ENCODE measurements at places on chromosomes 13 and 19.

- DNase-seq: no peak
Observed at GRCh38 chr13:85729296-85729695, 69.9 kb downstream of the SLITRK6 start.

- no peak for DNase-seq
Observed at GRCh38 chr19:441213-441836, 19.5 kb downstream of the SHC2 start.

GRCh38 chr19:34644991-34645461 lies 31.9 kb downstream of the SCGB2B2 start:
- no peak for DNase-seq

- no peak for DNase-seq
Observed at GRCh38 chr13:99556867-99557443, 55.7 kb downstream of the TM9SF2 start.

DNA sequence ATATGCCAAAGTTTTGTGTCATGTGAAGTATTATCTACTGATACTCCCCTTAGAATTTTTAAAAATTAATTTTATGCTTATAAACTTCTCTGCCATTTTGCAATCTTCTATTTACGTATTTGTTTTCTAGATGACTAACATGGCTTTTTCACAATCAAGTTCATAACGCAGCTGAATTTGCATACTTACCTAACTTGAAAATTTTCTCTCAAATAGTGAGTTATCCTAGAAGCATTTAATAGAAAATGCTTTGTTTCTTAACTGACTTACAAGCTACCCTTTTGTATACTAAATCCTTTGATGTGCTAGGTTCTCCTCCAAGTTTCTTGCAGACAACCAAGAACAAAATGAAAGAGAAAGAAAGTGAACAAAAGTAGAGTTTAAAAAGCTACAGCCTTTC lies 683.5 kb downstream of the LIG4 start:
- no peak for DNase-seq

GRCh38 chr13:113589961-113590339 lies 5.4 kb downstream of the TFDP1 start:
- DNase-seq: no peak

GRCh38 chr19:46976845-46977320 lies 42.8 kb upstream of the NPAS1 start:
- DNase-seq: no peak

DNA sequence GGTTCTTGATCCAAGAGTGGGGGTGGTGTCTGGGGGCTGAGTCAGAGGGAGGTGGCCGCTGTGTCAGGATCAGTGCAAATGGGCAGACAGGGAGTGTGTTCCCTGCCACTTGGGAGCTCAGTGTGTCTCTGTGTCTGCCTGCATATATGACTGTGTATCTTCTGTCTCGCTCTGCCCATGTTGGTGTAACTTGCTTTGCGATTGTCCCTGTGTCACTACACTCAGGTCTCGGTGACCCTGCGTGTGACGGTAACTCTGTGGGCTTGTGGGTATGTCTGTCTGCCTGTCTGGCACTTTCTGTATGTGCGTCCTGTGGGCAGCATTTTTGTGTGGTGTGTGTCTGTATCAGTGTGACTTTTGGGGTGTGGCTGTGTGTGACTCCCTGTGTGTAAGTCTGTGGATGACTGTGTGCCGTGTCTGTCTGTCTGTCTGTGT lies 8.2 kb upstream of the ERFL start:
- no peak for DNase-seq

GRCh38 chr13:78341032-78341431 lies 262.3 kb downstream of the POU4F1 start:
- DNase-seq: no peak

GRCh38 chr13:106867249-106867648 lies 299.3 kb upstream of the ARGLU1 start:
- no peak for DNase-seq

GRCh38 chr13:99605420-99606323 lies 104.4 kb downstream of the TM9SF2 start:
- DNase-seq: peak; percentile 81

GRCh38 chr13:35470671-35471661 lies 5.5 kb downstream of the MAB21L1 start:
- no peak for DNase-seq

GRCh38 chr13:39315796-39316195 lies 277.5 kb downstream of the NHLRC3 start:
- DNase-seq: no peak

- no peak for DNase-seq
Observed at GRCh38 chr13:113839536-113840204, 24.2 kb downstream of the GAS6 start.

DNA sequence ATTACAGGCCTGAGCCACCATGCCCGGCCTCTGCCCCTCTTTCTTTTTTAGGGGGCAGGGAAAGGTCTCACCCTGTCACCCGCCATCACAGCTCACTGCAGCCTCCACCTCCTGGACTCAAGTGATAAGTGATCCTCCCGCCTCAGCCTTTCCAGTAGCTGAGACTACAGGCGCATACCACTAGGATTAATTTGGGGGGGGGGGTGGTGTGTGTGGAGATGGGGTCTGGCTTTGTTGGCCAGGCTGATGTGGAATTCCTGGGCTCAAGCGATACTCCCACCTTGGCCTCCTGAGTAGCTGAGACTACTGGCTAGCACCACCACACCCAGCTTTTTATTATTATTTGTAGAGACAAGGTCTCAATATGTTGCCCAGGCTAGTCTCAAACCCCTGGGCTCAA lies 4.2 kb downstream of the APOE start:
- no peak for DNase-seq

DNA sequence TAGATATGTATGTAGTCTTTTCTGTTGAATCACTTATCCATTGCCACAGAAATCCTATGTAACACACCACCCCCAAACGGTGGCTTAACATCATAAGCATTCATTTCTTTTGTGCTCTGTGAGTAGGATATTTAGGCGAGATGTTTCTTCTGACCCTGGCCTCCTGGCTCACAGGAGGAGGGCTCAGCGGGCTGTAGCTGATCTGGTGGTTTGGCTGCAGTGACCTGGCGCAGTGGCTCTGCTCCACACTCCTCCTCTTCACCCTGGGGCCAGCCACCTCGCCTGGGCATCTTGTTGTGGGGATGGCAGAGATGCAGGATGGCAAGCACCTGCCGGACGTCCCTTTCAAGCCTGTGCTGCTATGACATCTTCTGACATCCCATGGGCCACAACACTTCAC lies 147.1 kb upstream of the IRS2 start:
- DNase-seq: no peak

GRCh38 chr19:49681830-49682229 lies 4.8 kb downstream of the PRMT1 start:
- DNase-seq: no peak

- DNase-seq: no peak
Observed at GRCh38 chr13:30856005-30856790, 49.9 kb upstream of the MEDAG start.

DNA sequence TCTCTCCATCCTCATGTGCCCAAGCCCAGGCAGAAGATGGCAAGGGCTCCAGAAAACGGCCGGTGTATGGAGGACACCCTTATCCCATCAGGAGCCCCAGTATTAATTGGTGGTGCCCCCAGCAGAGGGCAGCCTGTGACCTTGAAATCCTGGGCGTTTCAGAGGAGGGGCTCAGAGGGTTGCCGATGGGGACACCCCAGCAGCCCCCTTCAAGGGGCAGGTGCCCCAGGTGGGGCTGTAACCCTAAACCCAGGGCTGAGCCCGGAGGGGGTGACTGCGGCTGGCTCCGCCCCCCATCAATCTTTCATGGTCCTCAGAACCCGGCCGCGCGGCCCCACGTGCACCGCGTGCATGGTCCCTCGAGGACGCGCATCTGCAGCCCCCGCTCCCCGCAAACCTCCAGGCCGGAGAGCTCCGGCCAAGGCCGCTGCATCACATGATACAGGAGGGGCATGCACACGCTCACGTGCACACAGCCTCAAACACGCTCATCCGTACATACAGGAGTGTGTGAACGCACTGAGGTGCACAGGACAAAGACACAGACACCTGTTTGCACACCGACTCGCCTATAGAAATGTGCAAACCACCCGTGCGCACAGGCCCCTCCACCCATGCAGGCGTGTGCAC lies 949 bp downstream of the RAB3A start:
- DNase-seq: no peak

DNA sequence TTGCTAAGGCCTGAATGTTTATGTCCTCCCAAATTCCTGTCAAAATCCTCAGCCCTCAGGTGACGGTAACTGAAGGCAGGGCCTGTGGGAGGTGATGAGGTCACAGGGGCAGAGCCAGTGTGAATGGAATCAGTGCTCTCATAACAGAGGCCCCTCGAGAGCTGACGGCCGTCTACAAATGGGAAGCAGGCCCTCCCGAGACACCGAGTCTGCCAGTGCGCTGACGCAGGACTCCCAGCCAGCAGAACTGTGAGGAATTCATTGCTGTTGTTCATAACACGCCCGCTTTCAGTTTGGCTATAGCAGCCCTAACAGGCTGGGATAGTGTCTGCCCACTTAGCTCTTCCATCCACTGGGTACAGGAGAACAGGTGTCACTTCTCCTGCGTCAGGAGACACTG lies 41.2 kb downstream of the CARS2 start:
- DNase-seq: no peak

DNA sequence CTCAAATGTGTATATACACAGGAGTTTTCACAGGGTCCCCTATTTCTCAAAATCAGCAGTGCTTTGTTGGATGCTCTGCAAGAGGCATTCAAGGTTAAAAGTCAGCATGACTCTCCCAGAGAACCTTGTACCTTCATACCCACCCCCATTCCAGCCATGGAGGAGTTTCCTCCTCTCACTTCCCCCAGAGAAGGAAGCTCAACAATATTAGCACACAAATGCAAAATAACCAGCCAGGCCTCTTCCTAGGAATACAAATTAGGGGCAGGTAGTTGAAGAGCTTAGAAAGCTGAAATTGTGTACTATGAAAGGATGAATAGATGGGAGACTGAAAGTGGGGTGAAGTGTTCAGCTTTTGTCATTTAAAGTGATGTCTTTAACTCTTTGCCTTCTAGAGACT lies 43.8 kb downstream of the SPRY2 start:
- DNase-seq: no peak

DNA sequence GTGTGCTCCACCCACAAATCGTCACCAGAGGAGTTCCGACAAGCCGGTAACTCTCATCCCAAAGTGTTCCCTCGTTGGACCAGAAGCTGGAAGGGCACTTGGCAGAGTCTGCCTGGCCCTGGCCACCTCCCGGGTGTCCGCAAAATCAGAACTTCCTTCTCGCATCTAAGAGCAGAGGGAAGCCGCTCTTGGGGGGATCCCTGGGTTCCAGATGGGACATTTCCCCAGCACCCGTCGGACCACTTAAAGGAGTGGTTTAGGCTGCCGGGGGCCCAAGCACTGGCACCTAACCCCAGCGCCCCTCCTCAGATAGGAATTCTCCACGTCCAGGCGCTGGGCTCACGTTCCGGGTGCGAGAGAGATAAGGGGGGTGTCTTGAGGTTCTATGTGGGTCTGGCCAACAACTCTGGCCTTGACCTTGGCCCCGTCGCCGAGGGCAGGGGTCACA lies 857 bp upstream of the MAP2K7 start:
- no peak for DNase-seq

DNA sequence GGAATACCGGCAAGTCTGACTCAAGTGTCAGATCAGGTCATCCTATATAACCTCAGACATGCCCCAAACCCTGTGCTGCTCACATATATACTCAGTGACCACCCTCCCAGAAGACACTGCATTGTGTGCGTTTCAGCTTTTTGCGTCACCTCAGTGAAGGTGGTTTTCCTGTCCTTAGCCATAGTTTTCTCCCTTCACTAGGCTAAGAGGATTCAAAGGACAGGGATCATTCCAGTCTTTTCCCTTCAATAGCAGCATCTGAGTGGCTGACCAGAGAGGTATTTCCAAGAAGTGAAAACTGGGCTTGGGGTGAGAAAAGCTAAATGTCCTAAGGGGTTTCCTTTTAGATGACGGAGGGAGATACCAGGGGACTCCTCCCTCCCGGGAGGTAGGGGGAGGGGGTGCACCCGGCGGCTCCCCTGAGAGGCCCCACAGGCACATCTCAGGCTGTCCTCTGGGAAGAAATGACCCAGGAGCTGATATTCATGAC lies 12.7 kb upstream of the OR10H1 start:
- no peak for DNase-seq
